ENCODE measurements at places on chromosomes 7 and 10.

GRCh38 chr7:50869108-50869725, 86.5 kb upstream of the GRB10 start:
- no peak for DNase-seq

- no peak for DNase-seq
Measured at GRCh38 chr10:22022257-22023032, 18.9 kb upstream of the DNAJC1 start.

- DNase-seq, result no peak
Measured at GRCh38 chr7:107660381-107661080, at the start of gene SLC26A4. Gene SLC26A4, plus strand, starts transcription at chr7:107660828. Its CDS starts 814 bp downstream, at chr7:107661642.

DNA sequence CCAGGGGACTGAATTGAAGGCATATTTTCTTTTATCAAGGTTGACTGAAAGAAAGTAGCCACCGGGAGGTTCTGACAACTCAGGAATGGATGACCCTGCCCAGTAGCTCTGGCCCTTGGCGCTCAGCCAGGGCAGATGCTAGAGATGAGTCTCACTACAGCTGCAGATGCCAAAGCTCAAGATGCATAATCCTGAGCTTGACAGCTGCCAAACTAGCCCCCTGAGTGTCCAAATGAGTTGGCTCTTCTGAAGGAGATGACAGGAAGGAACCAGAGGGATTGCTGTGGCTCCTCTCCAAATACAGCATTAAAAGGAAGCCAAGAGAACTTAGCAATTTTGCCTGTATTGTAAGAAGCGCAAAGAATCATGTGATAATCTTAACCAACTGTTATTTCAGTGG, 78.4 kb downstream of the NXPH1 start:
- DNase-seq, result no peak

- DNase-seq, result no peak
Measured at GRCh38 chr7:155213385-155213784, 84.3 kb upstream of the INSIG1 start.

GRCh38 chr10:71272056-71272771, 46.8 kb upstream of the SLC29A3 start:
- no peak for DNase-seq

GRCh38 chr10:70649526-70649925, 22.8 kb upstream of the ADAMTS14 start:
- no peak for DNase-seq

- DNase-seq, result no peak
Measured at GRCh38 chr7:10684606-10685005, 289.1 kb upstream of the PHF14 start.

DNA sequence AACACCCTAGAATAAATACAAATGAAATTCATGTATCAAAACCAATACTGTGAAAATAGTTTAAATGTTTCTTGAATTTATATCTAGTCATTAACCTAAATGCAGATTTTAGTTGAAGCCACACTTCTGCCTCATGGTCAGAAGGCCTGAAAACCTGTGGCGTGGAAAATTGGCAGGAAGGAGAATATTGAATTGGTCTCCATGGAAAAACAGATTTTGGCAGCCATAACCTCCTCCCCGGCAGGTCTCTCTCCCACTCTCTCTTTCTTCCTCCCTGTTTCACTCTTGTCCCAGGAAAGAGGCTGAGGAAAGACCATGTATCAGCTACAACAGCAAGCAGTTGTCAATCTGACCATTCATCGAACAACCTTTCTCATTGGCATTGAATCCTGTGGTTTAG, 160.6 kb upstream of the YAE1 start:
- no peak for DNase-seq

GRCh38 chr7:157461573-157462418, 125.0 kb downstream of the DNAJB6 start:
- DNase-seq, result no peak

DNA sequence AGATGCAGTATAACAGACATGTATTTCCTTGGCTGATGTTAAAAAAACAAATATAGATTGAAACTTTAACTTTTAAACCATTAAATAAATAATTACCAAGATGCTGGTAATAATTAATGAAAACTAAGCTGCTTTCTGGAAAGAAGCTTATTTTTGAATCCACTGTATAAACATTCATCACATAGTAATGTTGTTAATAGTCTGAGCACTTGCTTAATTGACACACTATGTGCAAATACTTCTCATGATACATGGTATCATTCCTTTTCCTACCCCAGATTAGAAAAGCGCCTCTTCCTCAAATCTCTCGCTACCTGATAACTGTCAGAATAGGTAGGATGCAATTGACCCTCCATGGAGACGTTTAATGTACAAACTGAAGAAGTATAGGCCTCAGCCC, 15.0 kb upstream of the COL28A1 start:
- DNase-seq, result no peak

DNA sequence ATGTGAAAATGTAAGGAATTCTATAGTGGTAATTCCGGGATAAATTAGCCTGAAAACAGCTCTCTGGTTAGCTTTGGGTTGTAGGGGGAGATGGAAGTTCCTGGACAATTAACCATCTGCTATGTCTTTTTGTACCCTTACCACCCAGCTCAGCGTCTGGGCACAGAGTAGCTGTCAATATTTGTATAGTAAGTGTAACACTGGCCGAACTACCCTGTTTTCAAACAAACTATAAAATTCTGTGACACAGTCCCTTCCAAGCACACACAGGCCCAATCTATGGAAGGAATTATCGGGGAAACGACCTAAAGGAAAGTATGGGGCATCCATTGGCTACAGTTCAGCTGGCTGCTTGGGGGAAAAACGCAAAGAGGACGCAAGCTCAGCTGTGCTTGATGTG, 869 bp upstream of the LHFPL3 start:
- no peak for DNase-seq

GRCh38 chr7:85489498-85489897, 302.6 kb upstream of the SEMA3D start:
- DNase-seq, result no peak

DNA sequence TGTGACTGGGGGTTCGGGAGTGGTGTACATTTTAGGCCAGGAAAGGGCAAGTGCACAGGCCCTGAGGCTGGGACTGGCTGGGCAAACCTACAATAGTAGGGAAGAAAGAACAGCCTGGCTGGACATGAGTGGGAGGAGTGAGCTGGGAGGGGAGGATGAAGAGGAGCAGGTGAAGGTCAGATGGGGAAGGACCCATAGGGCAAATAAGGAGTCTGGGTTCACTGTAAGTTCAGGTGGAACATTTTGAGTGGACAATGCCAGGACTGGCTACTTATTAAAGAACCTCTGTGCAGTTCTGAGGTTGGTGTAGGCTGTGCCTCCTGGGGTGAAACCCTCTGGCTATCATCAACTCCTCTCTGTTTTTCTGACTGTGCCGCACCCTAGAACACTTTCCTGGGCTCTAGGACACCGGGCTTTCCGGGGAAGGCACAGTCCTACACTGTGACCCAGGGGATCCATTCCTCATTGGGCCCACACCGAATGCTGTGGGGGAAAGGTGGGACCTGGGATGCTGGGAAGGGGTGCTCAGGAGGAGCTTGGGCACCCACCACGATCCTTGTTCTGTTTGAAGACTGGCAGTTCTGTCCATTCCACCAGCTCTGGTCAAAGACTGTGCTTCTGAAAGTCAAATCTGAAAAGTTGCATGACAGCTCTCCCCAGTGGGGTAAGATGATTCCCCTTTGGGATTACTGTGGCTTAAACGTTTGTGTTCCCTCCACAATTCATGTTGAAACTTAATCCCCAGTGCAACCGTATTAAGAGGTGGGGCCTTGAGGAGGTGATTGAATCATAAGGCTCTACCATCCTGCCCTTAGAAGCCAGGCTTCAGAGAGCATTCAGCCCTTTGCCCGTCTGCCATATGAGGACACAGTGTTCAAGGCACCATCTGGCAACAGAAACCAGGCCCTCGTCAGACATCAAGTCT, 4.0 kb upstream of the MMP21 start:
- DNase-seq, result no peak

DNA sequence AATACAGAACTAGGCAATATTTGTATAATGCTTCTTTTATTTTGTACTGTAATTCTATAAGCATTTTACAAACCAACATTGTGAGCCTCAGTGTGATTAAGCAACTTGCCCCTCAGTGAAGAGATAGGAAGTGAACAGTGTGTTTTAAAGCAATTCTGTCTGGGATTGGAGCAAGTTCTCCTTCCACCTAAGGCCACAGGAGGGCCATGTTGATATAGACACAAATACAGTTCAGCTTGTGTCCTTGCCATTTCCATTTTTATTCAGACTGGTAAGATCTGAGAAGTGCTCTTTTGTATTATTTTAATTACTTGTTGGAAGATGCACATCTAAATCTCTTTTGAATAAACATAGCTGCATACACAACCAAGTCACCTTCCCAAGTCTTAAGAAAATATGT, 416.3 kb upstream of the COBL start:
- DNase-seq, result no peak

DNA sequence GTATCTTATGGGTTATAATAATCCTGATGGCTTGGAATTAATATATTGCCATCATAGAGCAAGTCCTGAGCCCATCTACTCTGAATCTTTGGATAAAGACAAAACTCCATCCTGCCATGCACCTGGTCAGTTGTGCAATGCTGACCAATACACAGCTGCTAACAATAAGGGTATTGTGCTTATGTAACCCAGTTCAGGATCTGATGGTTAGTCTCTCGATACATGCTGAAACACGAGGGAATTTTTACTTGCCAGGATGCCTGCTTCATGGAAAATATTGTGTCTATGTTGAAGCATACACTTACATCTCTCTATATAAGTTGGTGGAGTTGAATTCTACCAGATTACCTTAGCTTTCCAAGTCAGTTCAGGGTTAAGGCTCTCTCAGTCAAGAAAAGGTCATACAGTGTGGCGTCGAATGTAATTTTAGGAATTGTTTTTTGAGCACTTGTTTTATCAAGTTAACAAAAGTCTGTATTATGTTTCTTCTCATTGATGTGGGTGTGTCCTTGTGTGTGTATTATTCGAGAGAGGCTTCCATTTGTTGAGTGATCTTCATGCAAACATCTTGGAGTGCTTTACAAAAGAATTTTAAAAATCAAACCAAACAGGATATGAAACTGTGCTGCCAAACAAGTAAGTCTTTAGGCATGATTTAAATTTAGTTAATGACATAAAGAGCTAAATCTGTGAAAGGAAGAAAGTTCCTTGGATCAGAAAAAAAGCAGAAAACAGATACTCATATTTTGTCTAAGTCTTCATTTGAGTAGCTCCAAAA, 449.1 kb downstream of the SUGCT start:
- no peak for DNase-seq

GRCh38 chr10:133088956-133089800, 1.5 kb downstream of the ADGRA1 start:
- DNase-seq, result no peak

DNA sequence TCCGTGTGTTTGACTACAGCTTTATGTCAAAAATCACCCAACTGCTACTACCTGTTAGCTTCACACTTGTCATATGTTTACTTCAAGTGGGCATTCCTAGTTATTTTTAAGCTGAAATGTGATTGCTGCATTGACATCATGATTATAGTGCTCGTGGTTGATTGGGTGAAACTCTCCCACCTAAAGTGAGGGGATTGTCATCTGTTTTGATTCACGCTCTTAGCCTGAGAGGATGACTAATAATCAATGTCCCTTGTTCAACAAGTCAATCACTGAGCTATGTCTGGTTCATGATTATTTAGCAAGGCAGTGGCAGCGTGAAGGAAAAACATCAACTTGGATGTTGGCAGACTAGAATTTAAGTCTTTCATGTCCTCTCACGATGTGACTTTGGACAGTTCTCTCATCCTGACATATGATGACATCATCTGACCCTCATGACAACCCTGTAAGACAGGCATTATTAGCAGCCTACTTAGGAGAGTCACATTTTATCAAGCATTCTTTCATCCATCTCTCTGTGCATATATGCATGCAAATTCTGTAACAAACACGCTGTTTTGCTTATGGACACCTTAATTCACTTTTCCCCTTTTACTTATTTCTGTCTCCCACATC, 352.6 kb upstream of the ZMIZ1 start:
- DNase-seq, result no peak

DNA sequence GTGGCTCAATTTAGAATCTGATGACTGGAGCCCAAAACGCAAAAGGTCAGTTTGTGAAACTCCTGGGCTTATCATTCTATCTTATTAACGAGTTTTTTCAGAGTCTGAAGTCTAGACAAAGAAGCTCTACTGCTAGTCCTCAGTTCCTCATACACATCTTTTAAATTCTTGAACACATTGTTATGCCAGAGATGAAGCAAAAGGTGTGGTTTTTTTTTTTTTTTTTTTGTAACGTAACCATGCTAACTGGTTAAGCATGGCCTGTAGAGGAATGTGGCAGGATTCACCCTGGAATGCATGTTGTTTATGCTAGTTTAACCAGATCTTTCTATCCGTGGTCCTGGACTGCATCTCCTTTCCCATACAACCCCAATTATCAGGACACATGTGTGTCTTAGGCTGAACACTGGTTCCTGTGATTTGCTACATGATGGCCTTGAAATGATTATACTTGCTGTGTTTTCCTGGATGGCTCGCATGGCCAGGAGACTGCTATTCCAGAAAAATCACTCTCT, 79.3 kb upstream of the MDFIC start:
- DNase-seq, result no peak

GRCh38 chr7:66576646-66577045, 52.0 kb upstream of the KCTD7 start:
- no peak for DNase-seq

DNA sequence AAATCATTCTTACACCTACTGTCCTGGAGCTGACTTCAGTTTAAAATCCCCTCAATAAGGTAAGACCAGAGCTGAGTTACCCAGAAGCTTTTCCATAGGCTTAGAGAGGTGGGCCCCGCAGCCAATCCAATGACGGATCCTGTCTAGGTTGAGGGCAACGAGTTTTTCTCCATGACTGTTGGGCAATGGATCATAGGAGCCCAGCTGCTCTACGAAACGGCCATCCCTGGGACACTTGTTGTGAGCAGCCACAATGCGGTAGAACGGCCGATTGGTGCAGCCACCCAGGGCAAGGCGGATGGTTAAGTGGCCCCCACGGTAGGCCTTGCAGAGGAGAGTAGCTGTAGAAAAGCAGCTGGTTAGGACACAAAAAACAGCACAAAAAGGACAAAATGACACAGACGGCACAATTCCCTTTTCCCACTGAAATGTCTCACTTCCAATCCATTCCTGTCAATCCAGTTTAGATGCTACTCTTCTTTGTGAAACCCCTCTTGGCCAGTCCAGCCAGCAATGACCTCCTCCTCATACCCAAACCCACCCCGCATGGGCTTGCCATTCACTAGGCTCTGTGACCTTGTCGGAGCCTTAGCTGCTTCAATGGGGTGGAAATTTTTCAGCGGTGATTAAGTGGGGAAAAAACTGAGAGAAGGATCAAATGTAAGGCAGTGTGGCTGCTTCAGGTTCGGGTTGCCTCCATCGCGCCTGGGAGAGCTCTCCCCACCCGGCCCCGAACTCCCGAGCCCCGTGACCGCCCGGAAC, 580 bp downstream of the MRPS16 start:
- no peak for DNase-seq

DNA sequence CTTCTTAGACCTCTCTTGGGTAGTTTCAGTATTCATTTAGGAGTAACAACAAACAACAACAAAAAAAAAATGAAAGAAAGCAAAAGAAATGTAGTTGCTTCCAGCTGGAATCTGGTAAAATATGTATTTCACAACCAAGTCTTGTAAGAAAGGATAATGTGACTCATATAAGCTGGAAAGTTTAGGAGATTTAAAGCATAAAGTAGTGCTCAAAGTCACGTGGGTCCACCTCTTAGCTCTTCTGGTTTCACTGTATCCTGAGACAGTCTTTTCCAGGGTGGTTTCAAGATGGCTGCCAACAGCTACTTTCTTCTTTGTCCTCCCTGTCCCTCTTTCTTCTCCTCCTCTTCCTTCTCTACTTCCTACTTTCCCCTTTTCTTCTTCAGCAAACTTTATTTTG, 69.5 kb upstream of the CDK13 start:
- no peak for DNase-seq
